IgD-negative memory B cell (primary cell): ENCODE measurements at places on chromosomes 3 and 15. TPM values are rescaled to one million over a fixed set of nuclear protein-coding genes. Genes with fewer than 3 reads are reported as not detected.

Gene MITF
- 0.54 TPM for polyA plus RNA-seq

Gene STAC
- polyA plus RNA-seq = not detected

Gene IL20RB
- polyA plus RNA-seq = not detected

Gene CHRFAM7A
- polyA plus RNA-seq = not detected

Gene OR5H2
- not detected for polyA plus RNA-seq

Gene ECE2
- polyA plus RNA-seq = not detected

Gene GPX1
- 340 TPM for polyA plus RNA-seq

Gene IMPG2
- 0.05 TPM for polyA plus RNA-seq

Gene GHSR
- not detected for polyA plus RNA-seq

Gene ITGB5
- 0.69 TPM for polyA plus RNA-seq

Gene GOLGA8S
- polyA plus RNA-seq = not detected

Gene PIAS1
- 128 TPM for polyA plus RNA-seq

Gene CSNK1G1
- polyA plus RNA-seq = 15.3 TPM
